ENCODE measurements at places on chromosomes 6 and 20.

DNA sequence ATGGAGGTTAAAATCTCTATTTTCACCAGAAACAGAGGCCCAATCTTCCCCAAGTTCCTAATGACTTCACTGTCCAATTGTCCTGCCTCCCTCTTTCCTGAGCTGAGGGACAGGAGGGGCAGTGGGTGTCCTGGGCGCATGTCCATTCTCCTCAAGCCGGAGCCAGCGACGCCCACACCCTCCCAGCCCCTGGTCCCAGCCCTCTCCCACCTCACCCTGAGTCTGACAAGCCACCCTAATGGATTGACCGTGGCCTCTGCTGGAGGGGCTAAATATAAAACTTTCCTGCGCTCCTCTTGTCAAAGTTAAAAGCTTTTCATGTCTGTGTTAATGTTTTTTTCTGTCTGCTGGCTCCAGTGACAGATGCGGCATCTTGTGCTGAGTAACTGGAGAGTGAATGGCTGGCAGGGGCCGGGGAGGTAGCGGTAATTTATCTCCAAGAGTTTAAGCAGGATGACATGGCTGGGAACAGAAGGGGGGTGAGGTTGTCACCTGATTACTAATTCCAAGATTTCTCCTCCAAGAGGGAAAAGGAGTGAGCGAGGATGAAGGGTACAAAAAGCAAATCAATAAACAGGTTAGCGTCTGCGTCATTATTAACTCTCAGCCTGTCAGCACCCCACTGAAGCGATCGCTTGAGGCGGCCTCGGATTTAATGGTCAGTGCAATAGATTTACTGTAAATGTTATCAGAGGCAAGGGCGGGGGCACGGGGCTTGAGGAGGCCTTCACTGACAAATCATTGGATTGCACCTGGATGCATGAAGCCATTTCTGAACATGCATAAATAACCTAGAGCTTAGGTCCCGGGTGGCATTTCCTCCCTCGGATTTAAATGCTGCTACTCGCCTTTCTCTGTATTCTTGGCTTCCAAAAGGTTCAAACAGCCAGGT lies 118.1 kb upstream of the MAFB start:
- DNase-seq = no peak

- no peak for DNase-seq
These were observed 44.1 kb upstream of the ATXN1 start for GRCh38 chr6:16805243-16805950.

DNA sequence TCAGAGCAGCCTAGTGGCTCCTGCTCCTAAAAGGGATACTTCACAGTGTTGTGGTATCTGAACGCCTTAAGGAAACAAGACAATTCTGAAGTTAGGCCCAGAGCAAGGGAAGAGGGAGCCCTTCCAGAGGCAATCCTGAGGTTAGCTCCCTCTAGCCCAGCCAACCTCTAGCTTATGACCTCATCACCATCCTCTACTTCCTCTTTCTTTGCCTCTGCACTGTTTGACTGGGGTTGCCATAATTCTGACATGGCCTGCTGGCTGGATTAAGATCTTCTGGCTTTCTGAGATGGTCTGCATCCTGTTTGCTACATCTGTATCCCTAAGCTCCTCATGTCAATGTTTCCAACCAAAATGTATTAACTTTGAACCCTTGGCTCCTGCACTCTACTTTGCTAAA lies 23.3 kb upstream of the BMP2 start:
- no peak for DNase-seq

DNA sequence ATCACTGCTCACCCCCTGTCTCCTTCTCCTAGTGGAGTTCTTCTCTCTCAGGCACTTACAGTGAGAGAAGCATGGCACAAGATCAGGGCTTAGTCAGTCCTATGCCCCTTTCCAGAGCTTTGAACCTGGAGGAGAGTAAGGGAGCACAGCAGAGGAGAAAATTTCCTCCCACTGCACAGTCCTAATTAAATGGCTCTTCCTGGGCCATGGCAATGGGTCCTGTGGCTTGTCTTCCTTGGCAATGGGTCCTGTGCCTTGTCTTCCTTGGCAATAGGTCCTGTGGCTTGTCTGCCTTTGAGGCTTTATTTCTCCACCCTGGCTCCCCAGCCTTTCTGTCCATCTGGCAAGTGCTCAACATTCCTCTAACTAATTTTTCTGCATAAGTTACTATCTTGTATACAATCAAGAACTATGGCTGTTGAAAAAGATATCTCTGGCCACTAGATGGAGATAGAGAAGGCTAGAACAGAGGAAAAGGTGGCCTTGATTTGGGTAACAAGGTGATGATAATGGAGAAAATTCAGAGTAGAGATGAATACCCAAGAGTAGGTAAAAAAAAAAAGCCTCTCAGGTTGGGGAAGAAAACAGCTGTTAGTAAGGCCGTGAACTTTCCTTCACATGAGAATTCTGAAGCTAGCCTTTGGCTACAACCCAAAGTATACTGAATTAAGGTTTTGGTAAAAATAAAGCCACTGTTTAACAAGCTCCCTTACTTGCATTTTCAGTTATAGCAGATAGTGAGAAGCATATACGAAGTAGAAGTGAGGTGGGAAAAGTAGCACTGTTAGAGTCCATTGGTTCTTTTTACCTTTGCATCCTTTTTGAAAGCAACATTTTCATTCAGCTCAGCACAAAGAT lies 504.9 kb downstream of the DOK5 start:
- DNase-seq = peak; percentile 9

DNA sequence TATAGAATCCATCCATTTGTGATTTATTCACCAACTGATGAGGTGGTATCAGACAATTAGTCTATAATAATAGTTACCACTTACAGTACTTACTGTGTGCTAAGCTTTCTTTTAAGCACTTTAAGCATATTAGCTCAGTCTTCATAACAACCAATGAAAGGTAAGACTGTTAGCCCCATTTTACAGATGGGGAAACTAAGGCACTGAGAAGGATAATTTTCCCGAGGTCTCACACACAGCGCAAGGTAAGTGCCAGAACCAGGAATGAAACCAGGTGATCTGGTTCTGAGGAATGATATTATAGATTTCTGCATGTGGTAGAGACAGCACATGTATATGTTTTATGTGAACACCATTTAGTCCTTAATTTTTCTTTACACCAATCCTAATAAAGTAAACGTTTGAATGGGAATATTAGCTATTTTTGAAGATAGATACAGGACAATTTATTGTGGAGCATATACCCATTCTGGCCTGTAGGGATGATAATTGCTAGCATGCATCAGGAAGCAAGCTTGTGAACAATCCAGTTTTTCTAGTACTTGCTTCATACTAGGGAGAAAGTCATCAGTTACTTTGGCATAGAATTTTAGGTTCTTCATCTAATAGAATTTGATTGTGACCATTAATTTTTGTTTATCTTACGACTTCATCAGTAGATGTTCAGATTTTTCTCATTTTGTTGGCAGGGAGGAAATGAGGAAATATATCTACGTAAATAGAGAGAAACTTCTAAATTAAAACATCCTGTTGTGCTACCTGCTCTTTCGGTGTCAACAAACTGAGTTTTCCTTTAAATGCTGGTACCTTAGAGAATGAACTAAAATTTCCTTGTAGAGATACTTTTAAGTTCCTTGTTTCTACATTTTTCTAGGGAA lies 3.0 kb downstream of the YWHAB start:
- no peak for DNase-seq

DNA sequence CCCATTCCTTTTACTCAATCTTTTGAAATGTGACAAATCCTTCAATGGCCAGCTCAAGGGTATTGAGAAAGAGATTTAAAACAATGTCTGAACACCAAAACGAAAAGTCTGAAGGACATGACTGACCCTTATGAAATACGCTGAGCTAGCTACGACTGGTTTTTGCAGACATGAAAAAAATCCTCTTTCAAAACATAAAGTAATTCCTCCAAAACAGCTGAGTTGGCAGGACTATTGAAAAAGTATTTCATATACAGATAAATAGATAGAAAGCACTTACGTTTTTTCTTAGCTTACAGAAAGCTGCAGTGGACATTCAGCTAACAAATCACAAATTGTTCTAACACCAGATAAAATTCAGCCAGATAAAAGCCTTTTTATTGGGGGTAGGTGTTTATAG lies 702.7 kb upstream of the AGPAT4 start:
- no peak for DNase-seq

DNA sequence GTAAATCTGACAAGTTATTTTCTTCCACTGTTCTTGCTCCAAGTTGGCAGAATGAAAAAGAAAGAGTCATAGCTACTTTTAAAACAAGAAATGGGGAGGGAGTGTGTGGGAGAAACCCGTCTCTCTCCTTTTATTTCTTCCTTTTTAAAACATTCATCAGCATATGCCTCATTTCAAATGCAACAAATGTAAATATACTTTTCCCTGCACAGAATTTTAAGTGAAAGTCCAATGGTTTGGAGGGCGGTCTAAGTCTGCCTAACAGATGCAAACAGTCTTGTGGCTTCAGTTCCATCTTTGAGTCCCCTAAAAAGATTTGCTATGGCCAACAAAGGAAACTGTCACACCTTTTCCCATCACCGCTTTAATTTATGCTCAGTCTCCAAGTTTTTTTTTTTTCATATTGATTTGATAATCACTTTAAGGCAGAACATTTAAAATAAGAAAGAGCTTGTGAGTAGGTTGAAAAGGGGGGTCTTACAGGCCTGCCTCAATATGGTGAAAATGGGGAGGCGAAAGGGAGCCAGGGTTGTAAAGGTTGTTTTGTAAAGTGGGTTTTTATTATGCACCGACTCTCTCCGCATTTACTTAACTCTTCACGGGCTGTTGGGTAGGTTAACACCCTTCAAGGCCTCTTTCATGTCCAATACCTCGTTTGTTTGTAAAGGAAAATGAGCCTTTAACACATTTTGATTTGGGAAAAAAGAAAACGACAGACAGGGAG lies 4.6 kb downstream of the TFAP2D start:
- no peak for DNase-seq

GRCh38 chr6:110055387-110055735 lies 77.2 kb downstream of the GPR6 start:
- DNase-seq = no peak

GRCh38 chr6:72758901-72759300 lies 137.0 kb downstream of the KCNQ5 start:
- no peak for DNase-seq

DNA sequence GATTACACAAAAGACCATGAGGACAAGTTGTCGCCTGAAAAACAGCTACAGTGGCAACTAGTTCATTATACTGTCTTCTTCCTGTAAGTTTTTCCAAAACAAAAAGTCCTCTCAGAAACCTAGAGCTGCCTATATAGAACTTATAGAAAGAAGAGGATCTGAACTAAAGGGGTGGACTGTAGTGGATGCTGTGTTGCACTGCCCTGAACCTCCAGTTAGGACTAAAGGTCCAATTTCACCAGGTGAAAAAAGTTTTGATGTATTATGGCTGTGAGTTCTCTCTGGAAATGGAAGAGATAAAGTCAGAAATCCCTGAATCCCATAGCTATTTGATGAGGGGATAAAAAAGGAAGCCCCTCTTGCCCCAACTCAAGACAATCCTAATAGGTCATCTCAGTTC lies 56.6 kb upstream of the TSHZ2 start:
- DNase-seq = no peak

DNA sequence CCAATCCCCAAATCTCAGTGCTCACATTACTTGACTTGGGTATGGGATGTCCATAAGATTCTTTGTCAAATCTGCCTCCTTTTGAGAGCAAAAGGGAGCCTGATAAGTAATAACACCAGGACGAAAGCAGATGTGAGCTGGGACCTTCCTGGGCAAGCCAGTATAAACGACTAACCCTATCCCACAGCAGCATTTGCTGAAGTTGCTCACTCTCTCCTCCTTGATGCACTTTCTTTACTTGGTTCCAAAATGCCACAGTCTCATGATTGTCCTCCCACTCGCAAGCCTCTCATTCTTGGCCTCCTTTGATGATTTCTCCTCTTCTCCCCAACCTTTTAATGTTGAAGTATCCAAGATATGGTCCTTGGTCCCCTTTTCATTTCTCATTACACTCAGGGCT lies 44.7 kb upstream of the TAGAP start:
- DNase-seq = no peak

- no peak for DNase-seq
These were observed 19.5 kb downstream of the NHLRC1 start for GRCh38 chr6:18102783-18103509.

DNA sequence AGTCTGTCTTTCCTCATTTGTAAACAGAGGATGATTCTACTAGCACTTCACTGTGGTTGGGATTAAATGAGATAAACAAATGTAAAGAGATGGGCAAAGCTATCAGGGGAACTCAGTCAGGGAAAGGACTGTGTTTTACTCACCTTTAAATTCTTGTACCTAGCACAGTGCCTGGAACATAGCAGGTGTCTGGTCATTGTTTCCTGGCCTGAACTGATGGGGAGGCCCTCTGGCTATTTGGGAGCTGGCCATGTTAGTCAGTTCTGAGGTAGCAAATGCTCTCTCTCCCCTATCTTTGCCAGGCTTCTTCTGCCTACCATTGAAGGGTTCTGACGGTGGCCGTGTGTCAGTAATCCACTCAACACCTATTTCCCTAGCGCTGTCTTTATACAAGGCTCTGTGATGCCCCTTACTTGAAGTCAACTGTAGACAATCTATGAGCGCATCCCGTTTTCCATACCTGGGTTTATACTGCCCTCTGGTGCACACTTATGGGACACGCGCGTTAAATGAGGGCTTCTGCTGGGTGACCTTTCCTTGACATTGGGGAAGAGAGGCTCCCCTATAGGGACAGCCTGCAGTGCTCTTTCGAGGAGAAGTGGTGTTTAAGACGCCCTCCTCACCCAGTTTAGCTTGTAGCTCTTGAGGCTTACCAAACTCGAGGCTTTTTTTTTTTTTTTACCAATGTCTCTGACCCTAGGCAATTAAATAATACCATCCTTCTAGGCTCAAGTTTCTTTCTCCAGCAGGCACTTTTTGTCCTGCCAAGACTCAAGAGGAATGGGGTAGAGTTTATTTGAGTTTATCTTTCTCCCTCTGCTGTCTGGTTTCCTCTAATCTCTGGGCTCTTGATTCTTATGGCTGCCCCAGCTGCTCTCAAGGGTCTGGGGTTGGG lies 4.0 kb upstream of the SPATS1 start:
- DNase-seq = peak; percentile 76

DNA sequence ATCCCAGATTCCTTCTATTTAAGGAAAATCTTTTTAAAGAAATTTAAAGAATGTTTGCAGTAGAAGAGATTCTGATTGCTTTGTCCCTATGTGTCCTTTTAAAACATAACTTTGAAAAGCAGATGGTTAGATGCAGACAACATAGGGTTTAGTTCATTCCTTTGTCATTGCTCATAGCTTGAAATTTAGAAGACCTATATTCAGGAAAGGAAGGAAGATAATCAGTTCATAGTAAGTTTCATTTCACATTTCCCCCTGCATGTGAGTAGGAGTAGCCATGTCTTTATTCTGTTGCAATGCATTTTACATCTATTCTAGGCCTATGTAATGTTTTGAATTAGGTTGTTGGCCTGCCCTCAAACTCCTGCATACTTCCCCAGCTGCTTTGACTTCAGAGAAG lies 197.9 kb upstream of the GRIK2 start:
- DNase-seq = no peak

DNA sequence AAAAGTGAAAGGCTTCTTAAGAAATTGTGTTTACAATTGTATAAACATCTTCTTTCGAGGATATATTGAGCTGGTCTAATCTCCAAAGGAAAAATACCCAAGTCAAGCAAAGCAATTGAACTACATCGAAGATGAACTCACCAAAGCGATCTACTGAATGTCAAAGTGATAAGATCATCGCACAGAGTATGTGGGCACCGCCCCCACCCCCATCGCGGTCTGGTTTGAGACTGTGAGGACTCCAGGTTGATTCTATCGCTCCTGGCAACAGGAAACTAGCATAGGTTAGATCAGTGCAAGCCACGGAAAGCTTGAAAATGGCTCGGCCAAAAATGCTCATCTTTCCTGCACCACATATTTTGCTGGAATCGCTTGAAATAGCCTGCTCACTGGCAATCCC lies 133.2 kb upstream of the RPS6KA2 start:
- peak; percentile 70 for DNase-seq

GRCh38 chr6:133841176-133841575 lies 47.7 kb upstream of the TCF21 start:
- DNase-seq = no peak

All from Jurkat, Clone E6-1 (cell line).